Vein endothelial cell (primary cell): ENCODE measurements at places on chromosomes 7 and 10. TPM values are rescaled to one million over a fixed set of nuclear protein-coding genes. Genes with fewer than 3 reads are reported as not detected.

Gene CYP26A1
- 1.3 TPM in 1 of 2 replicates, not detected in the other for total RNA-seq

Gene CUL2
- 27.8 and 48.1 TPM in 2 replicates for total RNA-seq

Gene VENTX
- total RNA-seq = not detected in 2 replicates

Gene IDI2
- total RNA-seq = not detected in 2 replicates

Gene SPDYE1
- not detected in 2 replicates for total RNA-seq

Gene FAM25G
- total RNA-seq = not detected in 2 replicates

Gene ENTPD1
- total RNA-seq = 40.5 and 41.2 TPM in 2 replicates
